Hematopoietic multipotent progenitor cell treated with erythropoietin and hydrocortisone succinate and interleukin-3 and kit ligand, for 17 days (in vitro differentiated cells): ENCODE measurements at places on chromosomes 4 and X.

DNA sequence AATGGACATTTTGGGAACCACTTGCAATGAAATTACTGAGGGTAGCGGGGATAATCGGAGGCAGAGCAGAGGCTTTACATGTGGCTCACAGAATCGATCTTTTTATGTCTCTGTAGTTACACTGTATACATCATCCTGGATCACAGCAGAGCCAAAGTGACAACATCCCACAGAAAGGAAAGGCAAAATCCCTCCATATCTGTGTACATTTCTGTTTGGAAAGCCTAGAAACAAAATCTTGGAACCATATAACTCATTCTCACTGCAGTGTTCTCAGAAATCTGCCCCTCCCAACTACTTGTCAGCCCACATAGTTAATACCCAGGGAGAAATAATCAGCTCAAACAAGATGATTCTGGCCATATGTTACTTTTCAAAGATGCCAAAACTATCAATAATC, 211.6 kb downstream of the DCLK2 start:
- DNase-seq, result no peak

GRCh38 chrX:46144566-46144965, 400.7 kb downstream of the ZNF674 start:
- no peak for DNase-seq

- no peak for DNase-seq
Measured at GRCh38 chrX:85109235-85109634, 105.6 kb downstream of the APOOL start.

GRCh38 chr4:135934026-135934425, 1598.3 kb downstream of the PCDH18 start:
- DNase-seq, result no peak

- DNase-seq, result no peak
Measured at GRCh38 chr4:123351713-123352112, 44.9 kb upstream of the SPRY1 start.

DNA sequence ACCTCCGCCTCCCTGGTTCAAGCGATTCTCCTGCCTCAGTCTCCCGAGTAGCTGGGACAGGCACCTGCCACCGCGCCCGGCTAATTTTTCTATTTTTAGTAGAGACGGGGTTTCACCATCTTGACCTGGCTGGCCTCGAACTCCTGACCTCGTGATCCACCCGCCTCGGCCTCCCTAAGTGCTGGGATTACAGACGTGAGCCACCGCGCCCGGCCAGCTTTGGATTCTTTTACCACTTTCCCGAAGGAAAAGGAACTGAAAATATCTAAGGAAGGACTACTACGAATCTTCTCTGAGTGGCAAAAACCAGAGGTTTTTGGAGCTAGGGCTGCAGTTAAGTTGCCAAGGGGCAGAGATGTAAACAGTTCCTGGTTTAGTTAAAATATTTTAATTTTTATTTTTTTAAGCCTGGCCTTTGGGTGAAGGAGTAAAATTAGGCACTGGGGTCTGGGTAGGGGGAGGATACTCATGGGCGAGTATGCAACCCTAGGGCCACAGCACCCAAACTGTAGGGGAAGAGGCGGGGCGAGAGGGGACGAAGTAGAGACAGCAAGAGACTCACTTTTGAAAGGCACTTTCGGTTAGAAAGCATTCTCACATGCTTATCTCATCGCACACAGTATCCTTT, 525 bp upstream of the CISD2 start:
- DNase-seq, result no peak

- no peak for DNase-seq
Measured at GRCh38 chr4:121655320-121656268, 41.2 kb downstream of the ANXA5 start.

DNA sequence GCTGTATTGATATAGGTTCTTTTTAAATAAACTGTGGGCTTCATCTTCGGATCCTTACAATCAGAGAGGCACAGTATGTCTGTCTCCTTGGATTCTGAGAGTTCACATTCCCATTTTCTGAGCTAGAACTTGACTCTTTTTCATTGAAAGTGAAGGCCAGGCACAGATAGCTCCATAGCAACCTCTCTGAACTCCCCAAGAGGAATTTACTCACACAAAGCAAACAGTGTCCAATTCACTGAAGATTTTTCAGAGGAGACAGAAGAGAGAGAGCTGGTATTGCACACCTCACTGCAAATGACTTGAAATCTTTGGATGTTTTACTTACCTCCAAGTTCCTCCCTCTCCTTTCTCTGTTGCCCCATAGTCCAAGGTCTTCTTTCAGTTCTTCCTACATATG, 130.9 kb upstream of the CASK start:
- DNase-seq, result no peak

DNA sequence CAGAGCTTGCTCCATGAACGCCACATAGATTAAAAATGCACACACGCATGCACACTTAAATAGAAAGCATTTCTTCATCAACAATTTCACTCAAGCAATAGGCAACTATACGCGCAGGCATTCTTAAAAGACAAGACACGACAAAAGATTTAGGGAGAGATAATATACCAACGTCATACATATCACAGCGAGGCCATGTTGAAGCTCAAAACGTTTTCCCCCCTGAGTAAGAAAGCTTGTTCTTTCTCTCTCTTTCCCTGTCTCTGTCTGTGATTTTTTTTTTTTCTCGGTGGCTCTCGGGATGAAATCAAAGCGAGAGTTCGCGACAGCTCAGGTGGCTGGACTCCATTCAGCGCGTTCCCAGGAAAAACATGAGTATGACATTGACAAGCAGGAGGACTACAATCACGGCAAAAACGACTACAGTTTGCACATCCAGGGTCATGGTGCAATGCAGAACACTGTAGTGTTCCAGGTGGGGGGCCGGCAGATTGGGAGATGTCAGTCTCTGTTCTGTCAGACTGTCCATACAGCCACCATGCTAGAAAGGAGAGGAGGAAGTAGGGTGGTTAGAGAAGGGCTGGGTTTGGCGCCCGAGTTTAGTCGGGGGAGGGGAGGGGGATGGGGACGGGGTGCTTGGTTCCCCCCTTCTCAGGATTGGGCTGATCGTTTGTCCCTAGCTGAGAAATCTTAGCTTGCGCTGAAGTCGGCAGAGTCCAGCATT, 30.7 kb downstream of the ARHGEF9 start:
- DNase-seq, result no peak

- DNase-seq, result no peak
Measured at GRCh38 chr4:24922416-24922815, 9.6 kb upstream of the CCDC149 start.

DNA sequence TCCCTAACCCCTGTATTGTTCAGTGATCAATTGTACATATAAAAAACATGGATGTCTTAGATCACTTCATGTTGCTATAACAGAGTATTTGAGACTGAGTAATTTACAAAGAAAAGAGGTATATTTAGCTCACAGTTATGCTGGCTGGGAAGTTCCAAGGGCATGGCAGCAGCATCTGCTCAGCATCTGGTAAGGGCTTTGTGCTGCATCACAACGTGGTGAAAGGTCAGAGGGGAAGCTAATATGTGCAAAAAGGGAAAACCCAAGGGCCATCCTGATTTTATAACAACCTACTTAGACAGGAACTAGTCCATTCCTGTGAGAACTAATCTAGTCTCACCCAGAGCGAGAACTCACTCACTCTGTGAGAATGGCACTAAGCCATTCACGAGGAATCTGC, 128.2 kb upstream of the OTUD4 start:
- DNase-seq, result no peak

DNA sequence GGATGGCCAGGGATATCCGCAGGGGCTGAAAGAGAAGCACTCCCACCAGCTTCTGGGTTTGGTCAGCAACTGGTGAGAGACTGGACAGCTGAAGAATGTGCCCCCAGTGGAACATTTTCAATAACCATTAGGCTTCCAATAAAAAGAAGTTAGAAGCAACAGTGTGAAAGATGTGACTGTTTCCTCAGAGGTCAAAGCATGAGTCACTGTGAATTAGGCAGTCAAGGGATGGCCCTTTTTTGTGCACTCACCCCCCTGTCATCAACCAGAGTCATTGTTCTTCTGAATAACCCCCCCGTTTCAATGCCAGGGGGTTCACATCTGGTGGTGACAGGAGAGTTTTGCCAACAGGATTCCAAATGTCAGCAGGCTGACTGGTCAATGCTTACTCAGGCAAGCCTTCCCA, 74.6 kb upstream of the SH3RF1 start:
- no peak for DNase-seq

- no peak for DNase-seq
Measured at GRCh38 chr4:99647071-99647470, 10.6 kb downstream of the C4orf54 start.

GRCh38 chr4:4323705-4324534, 33.9 kb downstream of the ZBTB49 start:
- DNase-seq, result no peak

DNA sequence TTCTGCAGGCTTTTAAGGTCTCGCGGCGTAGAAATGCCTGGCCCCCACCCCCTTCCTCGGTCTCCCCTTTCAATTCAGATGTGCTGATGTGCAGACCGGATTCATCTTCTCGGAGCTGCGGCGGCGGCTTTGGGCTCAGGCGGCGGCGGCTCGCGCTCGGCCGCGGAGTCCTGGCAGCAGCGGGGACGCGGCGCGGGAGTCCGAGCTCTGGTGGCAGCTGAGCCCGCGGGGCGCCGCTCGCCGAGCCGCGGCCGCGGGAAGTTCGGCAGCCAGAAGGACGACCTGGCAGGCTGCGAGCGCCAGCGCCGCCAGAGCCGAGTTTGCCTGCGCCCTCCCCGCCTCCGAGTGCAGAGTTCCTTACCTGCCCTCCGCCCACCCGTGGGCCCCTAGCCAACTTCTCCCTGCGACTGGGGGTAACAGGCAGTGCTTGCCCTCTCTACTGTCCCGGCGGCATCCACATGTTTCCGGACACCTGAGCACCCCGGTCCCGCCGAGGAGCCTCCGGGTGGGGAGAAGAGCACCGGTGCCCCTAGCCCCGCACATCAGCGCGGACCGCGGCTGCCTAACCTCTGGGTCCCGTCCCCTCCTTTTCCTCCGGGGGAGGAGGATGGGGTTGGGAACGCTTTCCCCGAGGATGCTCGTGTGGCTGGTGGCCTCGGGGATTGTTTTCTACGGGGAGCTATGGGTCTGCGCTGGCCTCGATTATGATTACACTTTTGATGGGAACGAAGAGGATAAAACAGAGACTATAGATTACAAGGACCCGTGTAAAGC, 448 bp downstream of the TLL1 start:
- DNase-seq, result no peak

DNA sequence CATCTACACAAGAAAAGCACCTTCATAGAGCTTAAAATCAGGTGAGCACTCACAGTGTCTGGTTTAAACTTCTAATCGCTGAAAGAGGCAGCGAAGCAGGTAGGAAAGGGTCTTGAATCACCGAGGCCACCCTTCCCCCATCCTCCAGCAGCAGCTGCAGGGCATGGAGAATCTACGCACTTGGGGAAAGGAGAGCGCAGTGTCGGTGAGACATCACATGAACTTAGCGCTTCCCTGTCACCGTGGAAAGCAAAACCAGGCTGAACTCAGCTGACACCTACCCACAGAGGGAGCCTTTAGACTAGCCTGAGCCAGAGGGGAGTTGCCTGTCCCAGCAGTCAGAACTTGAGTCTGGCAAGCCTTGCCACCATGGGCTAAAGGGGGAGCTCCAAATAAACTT, 197.2 kb upstream of the ZFP42 start:
- no peak for DNase-seq

DNA sequence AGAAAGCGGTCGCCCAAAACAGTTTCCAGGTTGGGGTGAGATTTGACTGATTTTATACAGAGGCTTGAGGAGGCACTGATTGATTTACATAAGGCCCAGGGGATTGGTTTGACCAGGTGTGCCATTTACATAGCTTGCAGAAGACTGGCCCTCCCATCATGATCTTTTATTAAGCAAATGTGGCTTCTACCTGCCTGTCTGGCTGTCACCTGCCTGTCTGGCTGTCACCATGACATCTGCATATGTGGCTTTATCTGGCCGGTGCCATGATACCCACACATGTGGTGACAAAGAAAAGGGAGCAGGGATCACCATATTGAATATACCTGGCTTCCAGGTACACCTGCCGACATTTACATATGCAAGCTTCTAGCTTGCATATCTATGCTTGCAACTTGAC, 17.0 kb upstream of the CDS1 start:
- DNase-seq, result no peak

DNA sequence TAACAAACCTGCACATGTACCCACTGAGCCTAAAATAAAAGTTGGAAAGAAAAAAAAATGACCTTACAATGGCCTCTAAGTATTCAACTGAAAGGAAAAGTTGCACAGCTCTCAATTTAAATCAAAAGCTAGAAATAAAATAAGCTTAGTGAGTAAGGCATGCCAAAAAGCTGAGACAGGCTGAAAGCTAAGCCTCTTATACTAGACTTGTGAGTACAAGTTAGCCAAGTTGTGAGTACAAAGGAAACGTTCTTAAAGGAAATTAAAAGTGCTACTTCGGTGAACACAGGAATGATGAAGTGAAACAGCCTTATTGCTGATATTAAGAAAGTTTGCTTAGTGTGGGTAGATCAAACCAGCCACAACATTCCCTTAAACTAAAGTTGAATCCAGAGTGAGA, 707.9 kb upstream of the PITX2 start:
- DNase-seq, result no peak

DNA sequence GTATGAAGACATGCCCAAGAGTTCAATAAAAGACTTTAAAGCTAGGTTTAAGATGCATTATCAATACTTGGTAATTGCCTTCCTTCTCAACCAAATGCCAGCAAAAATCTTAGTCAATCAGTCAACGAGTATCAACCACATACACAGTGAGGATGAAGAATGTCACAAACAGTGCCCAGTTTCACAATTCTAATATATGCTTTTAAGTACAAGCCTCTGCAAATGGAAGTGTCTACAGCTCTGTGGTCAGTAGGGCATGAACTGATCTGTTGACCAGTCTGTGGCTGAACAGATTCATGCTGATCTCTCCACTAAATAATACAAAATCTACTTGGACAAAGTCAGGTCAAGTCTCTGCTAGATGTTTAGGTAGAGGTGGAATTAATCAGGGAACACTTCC, 27.9 kb downstream of the PPARGC1A start:
- DNase-seq, result no peak

DNA sequence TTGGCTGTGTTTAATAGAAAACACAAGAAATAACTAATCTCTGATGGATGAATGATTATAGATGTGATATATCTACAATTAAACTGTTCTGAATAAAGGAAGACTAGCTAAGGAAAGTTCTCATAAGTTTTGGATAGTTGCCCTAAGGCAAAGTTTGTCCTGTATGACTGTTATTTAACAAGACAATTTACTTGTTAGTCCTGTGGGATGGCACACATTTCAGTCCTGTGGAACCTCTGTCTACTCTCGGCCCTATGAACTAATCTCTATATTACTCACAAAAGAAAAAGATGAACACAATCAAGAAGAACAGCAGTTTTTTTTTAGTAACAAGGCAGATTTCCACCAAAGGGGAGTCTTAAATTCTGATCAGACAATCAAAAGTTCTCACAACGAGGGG, 314.6 kb downstream of the CCSER1 start:
- no peak for DNase-seq

DNA sequence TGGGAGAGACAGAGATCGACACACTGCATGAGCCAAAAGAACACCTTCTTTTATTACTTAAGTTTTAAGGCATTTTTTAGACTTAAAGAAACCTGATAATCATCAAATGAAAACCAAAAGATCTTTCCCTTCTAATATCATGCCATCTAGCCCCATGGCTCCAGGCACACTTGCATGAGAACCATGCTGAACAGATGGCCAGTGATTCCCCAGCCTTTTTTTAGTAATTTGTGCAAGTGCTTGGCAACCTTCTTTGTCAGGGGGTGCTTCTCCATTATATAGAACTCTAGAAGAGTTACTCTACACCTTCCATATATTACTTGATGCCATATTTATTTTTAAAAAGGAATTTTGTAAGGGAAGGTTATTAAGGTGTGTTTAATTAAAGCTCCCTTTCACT, 182.2 kb upstream of the TEX13C start:
- DNase-seq, result no peak
